ENCODE measurements at places on chromosomes 4 and X. TPM values are rescaled to one million over a fixed set of nuclear protein-coding genes. Genes with fewer than 3 reads are reported as not detected.

The DCHS2 gene
- total RNA-seq = not detected

The HTN3 gene
- not detected for total RNA-seq

The TSPAN7 gene
- total RNA-seq = 38.4 TPM

The ART3 gene
- total RNA-seq = not detected

The USP26 gene
- not detected for total RNA-seq

The FRAS1 gene
- total RNA-seq = 7.1 TPM

The YIPF6 gene
- 35.6 TPM for total RNA-seq

GRCh38 chr4:54186371-54186770 lies 42.7 kb upstream of the PDGFRA start:
- no peak for DNase-seq

DNA sequence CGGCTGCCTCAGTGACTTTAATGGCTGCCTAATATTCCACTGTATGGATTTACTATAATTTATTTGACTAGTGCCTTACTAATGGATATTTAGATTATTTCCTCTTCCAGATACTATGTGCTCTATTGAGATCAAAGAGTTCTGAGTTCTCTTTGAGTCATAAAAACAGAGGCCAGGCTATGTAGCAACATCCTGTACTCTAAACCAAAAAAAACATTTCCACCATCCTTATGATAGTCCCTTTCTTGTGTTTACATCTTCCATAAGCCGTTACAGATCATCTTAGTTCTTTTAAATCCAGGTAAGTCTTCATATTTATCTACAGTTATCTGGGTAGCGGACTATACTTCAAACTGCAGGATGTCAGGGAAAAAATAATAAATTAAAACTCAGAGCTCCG lies 56.6 kb upstream of the TMEM184C start:
- no peak for DNase-seq

DNA sequence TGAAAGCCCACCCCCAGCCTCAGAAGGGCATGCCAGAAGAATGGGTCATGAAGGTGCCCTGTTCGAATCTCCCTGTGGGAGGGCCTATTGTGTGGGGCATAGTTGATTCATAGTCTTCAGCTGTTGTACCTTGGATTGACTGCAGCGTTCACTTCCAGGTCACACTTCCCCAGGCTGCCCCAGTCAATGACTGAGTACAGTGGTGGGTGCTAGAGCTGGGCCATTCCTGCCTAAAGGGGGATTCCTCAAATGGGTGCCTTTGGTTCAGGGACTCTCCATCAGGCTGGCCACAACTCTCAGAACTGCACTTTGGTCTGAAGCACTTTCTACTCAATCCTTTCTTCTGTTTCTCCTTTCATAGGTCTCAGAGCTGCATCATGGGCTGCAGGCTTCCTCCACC lies 35.0 kb upstream of the RASGEF1B start:
- DNase-seq = no peak

DNA sequence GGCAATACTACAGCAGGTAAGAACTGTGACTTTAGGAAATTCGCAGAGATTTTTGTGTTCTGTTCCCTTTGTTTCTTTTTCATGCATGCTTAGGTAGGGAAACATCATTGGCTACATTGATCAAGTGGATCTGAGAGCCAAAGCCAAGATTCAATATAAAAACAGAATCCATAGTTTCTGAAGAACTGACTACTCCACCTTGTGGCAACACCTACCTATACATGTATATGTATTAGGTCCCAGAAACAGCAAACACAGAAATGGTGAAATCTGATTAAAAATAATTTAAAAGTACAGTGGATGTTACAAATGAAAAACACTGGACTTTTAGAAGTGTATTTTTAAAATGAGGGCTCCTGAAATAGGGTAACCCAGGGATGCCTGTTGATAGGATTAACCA lies 322.6 kb upstream of the MAOA start:
- no peak for DNase-seq

GRCh38 chr4:157204634-157205244 lies 15.8 kb upstream of the GRIA2 start:
- no peak for DNase-seq

DNA sequence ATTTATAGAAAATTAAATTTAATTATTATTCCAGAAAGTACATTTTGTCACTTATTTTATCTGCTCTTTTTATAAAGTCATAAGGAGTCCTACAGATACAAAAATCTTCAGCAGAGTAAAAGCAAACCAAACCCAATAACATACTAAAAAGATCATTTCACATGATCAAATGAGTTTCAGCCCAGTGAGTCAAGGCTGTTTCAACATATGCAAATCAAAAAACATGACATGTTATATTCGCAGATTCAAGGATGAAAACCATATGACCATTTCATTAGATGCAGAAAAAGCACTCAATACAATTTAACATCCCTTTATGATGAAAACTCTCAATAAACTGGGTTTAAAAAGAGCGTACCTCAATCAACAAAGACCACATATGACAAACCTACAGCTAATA lies 214.3 kb downstream of the FAT4 start:
- DNase-seq = no peak

DNA sequence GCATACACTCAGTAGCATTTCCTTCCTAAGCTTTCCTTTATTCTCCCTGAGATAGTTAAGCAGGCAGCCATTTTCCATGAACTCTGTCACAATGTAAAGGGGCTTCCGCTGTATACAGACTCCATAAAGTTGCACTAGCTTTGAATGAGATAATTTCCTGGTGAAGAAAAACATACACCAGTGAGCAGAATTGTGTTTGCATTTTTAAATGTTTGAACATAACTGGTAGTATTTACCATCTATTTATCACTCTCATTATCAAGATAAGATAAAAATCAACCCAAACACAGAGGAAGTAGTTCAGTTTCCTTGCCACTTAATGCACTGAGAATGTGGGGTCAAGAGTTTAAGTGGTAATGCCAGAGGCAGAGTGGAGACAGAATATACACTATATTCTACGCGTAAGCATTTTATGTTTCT lies 54.1 kb downstream of the TXK start:
- no peak for DNase-seq

GRCh38 chrX:24097741-24098260 lies 43.0 kb downstream of the EIF2S3 start:
- DNase-seq = no peak

DNA sequence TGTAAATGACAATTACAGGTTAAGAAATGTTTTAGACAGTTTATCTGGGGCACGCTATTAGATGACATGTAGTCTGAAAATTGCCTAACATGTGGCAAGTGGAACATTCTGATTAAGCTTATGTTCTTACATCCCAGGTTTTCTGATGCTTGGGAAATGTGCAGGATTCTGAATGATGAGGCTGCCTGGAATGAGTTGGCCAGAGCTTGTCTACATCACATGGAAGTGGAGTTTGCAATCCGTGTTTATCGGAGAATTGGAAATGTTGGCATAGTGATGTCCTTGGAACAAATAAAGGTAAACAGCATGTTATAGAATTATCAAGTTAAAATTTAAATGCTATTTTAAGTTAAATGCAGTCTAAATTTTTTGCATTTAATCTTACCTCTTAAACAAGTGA lies 49.3 kb downstream of the WDR19 start:
- no peak for DNase-seq

GRCh38 chr4:5118994-5119835 lies 67.9 kb downstream of the STK32B start:
- DNase-seq = no peak

GRCh38 chr4:73343432-73343831 lies 60.7 kb upstream of the ALB start:
- no peak for DNase-seq

GRCh38 chr4:103097112-103097511 lies 2.5 kb downstream of the BDH2 start:
- DNase-seq = no peak

- no peak for DNase-seq
These were observed 48.8 kb downstream of the BMX start for GRCh38 chrX:15549189-15550012.

DNA sequence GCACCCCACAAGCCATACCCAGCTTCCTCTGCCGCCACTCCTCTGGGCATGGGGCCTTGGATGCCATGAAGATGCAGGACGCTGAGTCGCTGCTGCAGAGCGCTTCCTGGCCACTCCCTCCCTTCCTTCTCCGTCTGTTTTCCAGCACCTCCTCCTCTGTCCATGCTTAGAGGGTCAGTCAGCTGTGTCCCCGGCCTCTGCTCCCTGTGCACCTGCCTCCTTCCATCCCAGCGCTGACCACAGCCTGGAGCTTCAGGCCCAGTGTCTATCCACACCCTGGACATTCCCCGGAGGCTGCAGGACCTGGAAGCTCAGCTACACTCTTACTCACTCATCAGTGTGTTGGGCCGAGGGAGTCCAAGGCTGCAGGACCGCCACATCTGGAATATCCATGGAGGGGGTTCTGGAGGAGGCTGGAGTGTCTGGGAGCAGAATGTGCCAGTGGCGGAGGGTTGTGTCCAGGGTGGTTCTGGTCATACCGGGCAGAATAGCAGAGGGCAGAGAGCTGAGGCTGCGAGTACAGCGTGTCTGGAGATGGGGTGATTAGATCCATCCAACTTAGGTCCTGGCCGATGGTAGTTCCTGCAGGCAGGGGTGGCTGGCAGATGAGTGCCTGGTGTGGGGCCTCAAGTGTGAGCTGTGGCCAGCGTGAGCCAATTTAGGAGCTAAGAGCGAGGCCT lies 58.6 kb upstream of the ADRA2C start:
- no peak for DNase-seq

- no peak for DNase-seq
These were observed 856.4 kb upstream of the INTU start for GRCh38 chr4:126776361-126776760.

GRCh38 chr4:174365018-174365587 lies 81.4 kb downstream of the CEP44 start:
- no peak for DNase-seq

- DNase-seq = no peak
These were observed 115.4 kb downstream of the PTTG2 start for GRCh38 chr4:38075370-38076152.

- DNase-seq = no peak
These were observed 70.5 kb downstream of the HADH start for GRCh38 chr4:108060164-108060563.

- DNase-seq = no peak
These were observed 48.3 kb downstream of the CPZ start for GRCh38 chr4:8640816-8641215.

- no peak for DNase-seq
These were observed 128.0 kb upstream of the NKX1-1 start for GRCh38 chr4:1534095-1534872.

DNA sequence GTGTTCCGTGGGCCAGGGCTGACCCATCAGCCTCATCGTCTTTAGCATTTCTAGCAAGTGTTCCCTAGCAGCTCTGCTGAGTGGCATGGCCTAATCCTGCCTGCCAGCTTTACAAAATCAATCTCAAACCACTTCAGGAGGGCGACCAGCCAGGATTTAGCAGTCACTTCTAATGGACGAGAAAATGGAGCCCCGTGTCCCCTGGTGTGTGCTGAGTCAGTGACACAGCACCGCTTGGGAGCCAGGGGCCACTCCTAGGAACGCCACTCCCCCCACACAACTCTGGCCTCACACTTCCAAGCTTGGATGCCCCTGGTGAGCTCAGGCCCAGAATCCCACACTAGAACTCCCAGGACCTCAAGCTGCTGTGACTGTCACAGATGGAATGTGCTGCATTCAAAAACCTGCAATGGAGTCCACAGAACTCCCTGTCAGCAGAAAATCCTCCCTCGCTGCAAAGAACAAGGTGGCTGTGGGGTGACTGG lies 311.2 kb upstream of the GATB start:
- DNase-seq = no peak

GRCh38 chr4:89724716-89725115 lies 112.2 kb downstream of the SNCA start:
- no peak for DNase-seq

GRCh38 chrX:38986586-38986985 lies 185.3 kb downstream of the MID1IP1 start:
- no peak for DNase-seq

DNA sequence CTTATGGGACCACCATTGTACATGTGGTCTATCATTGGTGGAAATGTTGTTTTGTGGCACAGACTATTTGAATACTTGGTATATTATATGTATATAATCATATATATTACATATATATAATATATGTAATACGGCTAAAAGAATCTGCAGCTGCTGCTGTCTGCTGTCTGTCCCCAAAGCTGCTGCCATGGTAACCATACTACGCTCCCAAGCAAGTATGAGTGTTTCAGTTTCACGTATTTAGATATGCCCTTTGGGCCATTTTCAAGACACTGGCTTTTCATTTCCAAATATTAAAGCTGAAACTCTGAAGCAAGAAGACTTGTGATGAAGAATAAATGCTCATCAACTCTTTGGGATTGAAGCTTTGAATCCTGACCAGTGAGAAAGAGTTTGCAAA lies 42.0 kb upstream of the ARSJ start:
- DNase-seq = no peak

DNA sequence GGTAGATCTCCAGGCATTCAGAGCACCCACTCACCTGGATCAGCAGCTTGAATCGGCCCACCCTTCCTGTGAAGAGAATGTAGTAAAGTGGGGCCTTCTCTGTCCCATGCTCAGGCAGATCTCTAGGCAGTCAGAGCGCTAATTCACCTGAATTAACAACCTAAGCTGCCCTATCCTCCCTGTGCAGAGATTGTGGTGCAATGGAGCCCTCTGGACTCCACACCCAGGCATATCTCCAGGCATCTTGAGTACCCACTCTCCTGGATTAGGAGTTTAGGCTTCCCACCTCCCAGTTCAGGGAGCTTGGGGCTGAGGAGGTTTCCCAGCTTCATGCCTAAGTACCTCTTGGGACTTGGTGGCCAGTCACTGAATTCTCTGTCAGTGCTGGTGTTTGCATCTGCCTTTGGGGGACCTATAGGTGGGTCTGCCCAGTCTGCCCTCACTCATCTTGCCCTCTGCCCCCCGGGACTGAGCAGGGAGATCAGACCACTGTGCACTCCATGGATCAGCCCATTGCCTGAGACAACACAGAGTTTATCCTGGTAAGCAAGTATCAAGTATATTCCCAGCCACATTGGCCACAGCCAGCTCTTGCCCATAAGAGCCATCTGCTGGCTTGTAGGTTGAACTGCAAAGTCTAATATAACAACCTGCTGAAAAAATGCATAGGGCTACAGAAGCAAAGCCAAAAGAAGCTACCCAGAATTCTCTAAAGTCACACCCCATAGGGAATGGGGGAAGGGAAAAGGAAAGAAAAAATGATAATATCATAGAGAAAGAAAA lies 372.9 kb downstream of the KLHL13 start:
- no peak for DNase-seq

DNA sequence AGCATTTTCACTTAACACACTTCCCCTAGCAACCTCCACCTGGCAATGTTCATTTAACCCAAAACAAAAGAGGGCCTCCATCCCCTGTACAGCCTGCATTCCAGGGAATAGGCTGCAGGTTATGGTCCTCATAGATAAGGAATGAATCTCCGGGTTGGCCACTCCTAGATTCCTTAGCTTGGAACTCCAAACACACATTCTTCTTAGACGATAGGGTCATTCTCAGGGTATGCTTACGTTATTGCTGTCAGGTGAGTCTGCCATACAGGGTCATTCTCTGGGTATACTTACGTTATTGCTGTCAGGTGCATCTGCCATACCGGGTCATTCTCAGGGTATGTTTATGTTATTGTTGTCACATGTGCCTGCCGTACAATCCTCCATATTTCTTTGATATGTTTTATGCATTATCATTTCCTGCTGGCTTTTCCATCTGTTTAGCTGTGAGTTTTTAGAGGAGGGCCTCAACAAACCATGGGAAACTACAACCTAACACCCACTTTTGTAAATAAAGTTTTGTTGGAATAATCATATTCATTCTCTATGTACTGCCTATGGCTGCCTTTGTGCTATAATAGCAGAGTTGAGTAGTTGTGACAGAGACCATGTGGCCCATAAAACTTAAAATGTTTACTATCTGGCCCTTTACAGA lies 8.2 kb upstream of the AFF1 start:
- no peak for DNase-seq
